SK-N-DZ (cell line): ENCODE measurements at places on chromosomes 13 and 19.

DNA sequence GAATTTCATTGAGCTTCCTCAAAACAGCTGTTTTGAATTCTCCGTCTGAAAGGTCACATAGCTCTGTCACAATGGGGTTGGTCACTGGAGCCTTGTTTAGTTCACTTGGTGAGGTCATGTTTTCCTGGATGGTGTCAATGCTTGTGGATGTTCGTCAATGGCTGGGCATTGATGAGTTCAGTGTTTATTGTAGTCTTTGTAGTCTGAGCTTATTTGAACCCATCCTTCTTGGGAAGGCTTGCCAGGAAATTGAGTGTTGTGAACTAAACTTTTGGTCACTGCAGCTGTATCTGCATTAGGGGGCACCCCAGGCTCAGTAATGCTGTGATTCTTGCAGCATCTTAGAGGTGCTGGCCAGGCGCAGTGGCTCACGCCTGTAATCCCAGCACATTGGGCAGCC lies 22.0 kb downstream of the BLOC1S3 start:
- DNase-seq, result peak; percentile 37

DNA sequence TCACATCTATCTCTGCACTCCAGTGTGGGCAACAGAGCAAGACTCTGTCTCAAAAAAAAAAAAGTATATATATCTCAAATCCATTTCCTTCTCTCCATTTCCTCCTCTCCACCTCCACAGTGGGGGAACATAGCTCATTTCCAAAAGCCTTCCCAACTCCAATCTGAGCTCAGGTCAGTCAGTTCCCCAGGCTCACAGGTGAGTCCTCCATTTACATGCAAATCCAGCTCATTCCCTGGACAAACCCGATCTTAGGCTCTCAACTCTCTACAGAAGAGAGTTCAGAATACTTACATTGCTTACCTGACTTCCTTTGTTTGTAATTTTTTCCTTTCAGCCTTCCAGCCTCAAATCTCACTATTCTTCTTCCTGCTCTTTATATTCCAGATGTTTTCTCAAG lies 518.3 kb downstream of the GPC6 start:
- no peak for DNase-seq

GRCh38 chr13:38483623-38484022 lies 134.0 kb downstream of the UFM1 start:
- DNase-seq, result no peak

- no peak for DNase-seq
Measured at GRCh38 chr19:38288123-38288855, 15.8 kb upstream of the C19orf33 start.

DNA sequence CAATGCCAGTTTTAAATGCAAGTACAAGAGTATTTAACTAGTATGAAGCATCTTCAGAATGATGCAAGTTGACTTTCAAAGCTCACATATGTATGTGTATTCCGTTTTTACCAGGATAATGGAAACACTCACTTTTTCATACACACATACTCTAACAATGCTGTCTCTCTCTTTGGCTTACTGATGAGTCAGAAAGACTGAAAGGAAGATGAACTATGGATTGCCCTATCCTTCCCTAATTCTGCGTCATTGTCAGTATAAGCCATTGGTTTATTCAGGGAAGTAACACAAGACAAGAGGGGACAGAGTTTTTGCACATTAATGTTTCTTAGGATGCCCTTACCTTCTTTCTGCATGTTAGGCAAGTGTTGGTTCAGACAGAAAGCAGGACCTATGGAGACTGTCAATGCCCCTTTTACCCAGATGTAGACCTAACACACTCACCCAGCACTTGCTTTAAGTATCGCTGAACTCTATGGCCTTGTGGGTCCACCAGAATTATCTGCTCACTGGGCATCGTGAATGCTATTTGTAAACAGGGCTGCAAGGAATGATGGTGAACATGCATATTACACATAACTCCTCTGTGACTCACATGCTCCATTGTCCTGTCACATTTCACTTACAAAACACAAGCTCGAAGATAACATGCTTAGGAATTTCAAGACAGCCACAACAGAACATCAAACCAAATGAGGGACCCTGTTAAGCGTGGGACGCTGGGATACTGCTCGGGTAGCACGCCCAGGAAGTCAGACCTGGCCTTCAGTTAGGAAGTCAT lies 10.0 kb upstream of the OXGR1 start:
- no peak for DNase-seq

DNA sequence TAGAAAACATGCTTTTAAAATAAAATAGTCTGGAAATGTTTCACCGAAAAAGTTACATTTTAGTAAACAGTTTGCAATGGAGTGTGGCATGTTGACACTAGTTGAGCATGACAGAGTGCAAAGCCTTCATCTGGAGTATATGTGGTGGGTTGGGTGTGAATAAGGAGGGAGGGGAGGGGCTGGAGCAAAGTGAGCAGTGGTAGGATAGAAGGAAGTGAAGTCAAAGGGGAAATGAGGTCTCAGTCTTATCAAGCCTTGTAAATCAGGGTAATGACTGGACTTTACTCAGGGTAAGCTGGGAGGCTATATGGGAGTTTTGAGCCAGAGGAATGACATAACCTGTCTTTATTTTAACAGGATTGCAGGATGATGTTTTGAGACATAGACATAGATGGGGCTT lies 222.8 kb downstream of the PCDH20 start:
- no peak for DNase-seq

- no peak for DNase-seq
Measured at GRCh38 chr19:56504581-56504980, 3.1 kb upstream of the ZNF471 start.

DNA sequence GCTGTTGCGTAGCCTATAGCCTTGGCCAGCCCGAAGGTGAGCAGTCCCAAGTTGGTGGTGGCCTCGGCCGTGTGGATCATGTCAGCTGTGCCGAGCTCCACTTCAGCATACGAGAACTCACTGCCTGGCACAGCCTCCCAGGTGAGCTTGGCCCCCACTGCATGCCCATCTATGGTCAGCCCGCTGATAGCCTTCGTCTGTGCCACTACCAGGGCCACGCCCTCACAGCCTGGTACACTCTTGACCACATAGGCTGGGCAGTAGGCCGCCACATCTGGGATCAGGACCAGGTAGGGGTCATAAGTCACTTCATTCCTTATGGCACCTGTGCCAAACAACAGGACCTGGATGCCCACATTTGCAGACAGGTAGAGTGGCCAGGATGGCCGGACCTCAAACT lies 7.4 kb downstream of the FCGBP start:
- DNase-seq, result no peak

GRCh38 chr19:2261438-2262172 lies 5.4 kb upstream of the JSRP1 start:
- DNase-seq, result no peak

DNA sequence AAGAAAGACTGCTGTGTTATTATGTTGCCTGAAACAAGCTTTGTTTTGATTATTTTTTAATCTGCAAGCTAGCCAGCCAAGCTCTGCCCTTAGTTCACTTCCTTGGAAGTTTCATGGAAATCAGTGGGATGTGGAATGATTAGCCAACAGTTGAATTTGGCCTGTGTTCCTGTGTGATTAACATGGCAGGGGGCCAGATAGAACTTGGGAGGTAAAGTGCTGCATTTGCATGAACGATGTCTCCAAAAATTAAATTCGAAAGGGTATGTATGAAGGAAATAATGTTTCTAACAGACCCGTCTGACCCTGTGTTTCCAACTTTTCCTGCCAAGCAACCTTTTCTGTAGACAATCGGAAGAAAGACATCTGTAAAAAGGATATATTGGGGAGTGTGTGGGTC lies 32.2 kb downstream of the UFM1 start:
- DNase-seq, result no peak

DNA sequence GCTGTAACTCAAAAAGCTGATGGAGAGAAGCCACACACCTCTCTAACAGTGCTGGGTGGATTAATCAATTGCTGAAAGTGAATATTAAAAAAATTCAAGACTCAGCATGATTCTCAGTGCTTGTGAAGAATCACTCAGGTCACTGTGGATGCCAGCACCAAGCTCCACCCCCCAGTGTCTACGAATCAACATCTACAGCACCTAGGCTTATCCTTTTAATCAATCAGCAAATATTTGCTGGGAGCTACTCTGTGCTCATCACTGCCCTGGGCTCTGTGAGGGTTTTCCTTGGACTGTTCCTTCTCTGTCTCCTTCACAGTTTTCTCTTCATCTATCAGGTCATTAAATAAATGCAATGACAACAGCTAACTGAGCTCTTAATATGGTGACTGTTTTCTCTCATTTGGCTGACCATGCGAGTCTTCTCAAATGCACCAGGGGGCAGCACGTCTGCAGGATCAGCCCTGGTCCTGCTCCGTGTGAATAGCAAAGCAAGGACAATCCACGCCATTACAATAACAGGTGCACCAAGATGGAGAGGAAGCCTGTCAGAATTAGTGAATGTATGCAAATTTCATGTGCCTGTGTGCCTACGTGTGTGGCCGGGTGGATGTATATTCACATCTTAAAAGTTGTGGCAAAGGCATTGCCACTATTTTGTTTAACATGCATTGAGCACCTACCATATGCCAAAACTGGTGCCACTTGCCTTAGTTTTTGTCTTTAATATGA lies 14.6 kb upstream of the C13orf42 start:
- peak; percentile 79 for DNase-seq

DNA sequence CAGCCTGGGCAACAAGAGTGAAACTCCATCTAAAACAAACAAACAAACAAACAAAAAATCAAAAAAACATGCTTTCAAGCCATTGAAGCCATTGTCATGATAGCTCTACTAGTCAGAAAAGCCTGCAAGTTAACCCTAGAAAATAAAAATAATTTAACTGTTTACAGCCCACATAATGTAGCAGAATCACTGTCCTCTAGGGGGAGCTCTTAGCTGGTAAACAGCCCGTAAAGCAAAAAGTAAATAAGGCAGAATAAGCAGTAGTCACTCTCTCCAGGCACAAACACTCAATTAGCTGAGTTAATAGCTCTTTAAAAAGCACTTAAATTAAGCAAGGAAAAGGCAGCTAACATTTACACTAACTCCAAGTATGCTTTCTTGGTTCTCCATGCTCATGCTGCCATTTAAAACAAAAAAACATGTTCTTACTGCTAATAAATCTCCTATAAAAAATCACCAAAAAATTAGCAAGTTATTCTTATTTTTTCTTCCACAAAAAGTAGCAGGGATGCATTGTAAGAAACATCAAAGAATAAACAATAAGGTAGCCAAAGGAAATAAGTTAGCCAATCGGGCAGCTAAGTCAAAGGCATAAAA lies 11.3 kb downstream of the LILRB4 start:
- peak; percentile 13 for DNase-seq

GRCh38 chr13:25214491-25215252 lies 42.6 kb upstream of the AMER2 start:
- no peak for DNase-seq

DNA sequence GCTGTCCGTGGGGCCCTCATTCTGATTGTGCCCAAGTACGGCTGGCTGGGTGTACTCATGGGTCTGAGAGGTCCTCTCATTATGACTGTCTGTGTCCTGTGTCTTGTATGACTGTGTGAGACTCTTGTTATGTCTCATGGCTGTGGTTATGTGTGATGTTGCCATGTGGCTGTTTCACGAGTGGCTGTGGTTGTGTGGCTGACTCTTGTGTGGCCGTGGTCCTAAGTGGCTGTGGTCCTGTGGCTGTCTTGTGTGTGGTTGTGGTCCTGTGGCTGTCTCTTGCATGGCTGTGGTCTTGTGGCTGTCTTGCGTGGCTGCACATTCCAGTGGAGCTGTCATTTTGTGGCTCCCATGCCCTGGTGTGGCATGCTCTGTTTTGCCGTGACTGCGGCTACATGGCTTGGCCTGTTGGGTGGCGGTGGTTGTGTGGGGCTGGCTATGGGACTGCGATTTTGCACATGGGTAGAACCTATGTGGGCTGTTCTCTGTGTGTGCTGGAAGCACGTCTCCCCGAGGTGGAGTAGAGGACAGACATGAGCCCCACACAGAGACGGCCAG lies 2.5 kb downstream of the LYL1 start:
- no peak for DNase-seq

GRCh38 chr13:103007427-103007762 lies 58.8 kb downstream of the SLC10A2 start:
- no peak for DNase-seq

DNA sequence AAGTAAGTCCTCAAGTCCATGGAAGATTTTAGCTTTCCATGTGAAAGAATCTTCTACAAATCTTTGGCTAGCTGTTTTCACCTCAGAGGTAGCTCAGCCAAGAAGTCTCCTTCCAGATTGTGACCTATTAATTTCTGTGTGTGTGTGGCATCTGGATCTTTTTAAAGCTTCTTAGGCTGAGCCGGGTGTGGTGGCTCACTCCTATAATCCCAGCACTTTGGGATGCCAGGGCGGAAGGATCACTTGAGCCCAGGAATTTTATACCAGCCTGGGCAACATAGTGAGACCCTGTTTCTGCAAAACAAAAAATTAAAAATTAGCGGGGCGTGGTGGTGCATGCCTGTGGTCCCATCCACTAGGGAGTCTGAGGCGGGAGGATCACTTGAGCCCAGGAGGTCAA lies 13.4 kb upstream of the SLC44A2 start:
- no peak for DNase-seq

- no peak for DNase-seq
Measured at GRCh38 chr13:113561417-113562084, 23.0 kb upstream of the TFDP1 start.

GRCh38 chr19:50516456-50516855 lies 2.7 kb upstream of the ASPDH start:
- DNase-seq, result no peak

DNA sequence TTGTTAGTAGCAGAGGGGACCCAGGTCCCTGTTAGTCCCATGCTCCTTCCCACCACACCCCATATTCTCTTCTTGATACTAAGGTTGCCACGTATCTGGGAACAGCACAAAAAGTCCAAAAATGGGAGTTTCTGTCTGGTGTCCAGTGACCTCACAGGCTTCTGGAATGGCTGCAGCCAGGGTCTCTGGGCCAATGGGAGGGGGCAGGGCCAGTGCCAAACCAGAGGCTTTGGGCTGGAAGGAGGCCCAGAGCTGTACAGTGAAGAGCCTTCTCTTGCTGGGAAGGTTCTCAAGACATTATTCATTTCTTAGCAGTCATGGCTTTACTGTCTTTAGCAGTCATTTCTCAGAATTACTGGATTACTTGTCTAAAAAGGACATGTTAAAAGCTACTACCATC lies 119.2 kb downstream of the FRY start:
- no peak for DNase-seq

DNA sequence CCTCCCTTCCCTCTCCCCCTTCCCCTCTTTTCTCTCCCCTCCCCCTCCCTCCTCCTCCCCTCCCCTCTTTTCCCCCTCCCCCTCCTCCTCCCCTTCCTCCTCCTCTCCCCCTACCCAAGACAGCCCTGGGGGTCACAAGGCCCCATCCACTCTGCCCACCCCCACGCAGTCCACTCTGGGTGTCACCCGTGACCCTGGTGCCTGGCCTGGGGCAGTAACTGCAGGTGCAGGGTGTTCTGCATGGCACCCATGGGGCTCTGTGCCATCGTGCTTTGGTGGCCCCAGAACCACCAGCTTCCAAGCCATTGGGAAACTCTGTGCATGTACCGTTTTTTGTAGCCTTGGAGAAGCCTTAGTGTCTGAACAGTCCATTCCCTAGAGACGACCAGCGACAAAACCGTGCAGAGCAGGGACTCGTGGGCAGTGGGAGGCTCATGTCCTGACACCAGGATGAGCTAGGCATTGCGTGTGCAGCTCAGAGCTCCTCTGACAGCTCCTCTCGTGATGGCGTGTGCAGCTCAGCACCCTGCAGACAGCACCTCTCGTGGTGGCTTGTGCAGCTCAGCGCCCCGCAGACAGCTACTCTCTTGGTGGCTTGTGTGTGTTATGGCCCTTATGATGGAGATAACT lies 43.7 kb upstream of the F7 start:
- no peak for DNase-seq
